HuH-7.5 (cell line): ENCODE measurements at places on chromosomes 1 and 21.

DNA sequence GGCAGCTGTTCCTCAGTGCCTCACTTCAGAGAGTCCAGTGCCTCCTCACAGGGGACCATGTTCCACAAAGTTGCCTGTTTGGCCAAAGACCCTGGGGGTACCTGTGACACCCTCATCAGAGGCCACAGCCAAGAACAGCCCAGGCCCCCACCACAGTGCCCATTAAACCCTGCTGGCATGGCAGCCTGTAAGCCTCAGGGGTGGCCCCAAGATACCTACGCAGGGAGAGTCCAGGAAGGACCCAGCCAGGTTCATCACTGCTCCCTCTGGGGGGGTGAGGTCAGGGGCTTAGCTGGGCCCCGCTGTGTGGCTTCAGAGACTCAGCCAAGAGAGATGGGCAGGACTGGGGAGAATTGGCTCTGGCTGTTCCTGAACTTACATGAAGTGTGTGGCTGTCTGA lies 19.1 kb upstream of the PRDM16 start:
- no peak for DNase-seq

DNA sequence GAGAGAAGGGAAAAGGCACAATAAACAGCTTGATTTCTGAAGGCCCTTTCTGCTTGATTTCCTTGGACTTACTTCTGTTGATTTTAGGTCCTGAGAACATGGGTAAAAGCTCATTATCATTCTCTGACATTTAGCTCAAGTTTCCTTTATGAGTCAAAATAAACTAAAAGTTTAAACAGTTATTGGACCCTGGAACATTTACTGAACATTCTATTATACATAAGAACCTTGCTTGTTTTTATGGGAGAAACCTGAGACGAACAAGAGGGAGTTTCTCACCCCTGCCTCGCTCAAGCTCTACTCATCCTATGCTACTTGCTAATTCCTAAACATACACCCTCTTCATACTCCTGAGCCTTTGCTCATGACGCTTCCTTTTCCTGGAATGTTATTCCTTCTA lies 538.3 kb upstream of the PKN2 start:
- DNase-seq, result no peak

DNA sequence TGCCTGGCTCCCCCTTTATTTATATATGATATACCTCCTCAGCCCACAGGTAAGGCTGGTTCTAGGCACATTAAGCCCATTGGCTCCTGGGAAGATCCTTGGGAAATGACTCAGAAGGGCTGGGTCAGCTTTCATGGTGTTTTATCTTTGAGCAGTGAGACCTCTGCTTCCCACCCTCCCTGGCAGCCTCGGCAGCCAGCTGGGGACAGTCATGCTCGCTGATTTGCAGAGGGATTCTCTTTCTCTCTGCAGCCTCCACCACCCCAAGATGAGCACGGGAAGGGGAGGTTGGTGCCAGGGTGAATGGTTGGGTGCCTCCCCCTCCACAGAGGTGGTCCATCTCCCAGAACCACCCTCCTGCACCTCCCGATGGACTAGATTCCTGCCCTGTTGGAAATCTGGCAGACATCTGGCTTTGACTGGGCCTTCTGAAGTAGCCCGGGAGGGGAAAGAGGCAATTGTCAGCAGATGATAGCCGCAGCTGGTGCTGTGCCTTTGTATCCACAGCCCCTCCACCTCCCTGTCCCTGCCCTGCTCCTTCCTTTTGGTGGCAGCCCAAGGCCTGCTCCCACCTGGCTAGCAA lies 24.6 kb downstream of the IER5 start:
- no peak for DNase-seq

- no peak for DNase-seq
Measured at GRCh38 chr1:92502247-92502646, 15.5 kb upstream of the GFI1 start.

DNA sequence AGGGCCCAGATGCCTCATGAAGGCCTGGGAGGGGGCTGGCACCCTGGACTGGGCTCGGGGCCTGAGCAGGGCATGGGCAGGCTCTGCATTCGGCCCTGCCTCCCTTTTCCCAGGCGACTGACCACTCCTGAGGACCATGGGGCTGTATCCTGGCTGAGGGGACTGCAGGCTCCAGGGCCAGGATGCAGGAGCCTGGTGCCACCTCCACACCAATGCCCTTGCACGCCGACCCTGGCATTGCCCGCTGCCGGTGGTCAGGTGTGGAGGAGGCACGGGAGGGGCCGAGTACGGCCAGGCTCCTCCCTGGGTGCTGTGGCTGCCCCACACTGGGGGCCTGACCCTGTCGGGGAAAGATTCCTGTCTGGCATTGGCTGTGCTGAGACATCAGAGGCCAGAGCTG lies 128.9 kb downstream of the SIK1 start:
- DNase-seq, result no peak

GRCh38 chr1:42924851-42925760 lies 33.6 kb downstream of the SLC2A1 start:
- no peak for DNase-seq

DNA sequence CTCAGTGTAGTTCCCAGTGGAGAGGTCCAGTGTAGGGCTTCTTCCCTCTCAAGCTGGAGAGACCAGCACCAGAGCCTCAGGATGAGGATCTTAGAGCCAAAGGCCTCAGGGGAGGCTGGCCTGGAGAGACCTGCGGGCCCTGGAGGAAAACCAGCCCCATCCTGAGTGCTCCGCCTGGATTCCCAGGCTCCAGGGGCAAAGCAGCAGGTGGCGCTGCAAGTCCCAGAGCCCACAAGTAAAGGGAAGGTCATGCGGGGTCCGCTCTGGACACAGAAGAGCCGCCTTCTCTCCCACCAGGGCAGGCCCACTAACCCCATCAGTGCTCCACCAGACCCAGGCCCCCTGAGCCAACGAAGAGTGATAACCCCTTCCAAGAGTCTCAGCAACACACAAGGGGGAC lies 22.7 kb downstream of the PGBD5 start:
- DNase-seq, result no peak

DNA sequence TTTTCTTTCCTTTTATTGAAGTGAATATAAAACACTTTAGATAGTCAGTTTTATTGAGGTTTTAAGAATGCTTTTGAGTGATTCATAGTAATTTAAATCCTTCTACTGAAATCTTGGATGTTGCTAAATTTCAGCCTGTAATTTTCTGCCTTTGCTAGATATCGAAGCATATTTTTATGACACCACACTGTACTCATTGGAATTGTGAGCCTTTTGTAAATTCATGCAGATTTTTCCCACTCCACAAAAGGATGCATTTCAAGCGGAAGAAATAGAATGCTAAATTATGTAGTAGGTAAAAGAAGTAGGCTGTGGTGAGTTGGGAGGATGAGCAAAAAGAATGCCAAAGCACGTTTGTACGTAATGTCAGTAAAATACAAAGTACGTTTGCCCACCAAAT lies 13.8 kb downstream of the SNX7 start:
- DNase-seq, result no peak

DNA sequence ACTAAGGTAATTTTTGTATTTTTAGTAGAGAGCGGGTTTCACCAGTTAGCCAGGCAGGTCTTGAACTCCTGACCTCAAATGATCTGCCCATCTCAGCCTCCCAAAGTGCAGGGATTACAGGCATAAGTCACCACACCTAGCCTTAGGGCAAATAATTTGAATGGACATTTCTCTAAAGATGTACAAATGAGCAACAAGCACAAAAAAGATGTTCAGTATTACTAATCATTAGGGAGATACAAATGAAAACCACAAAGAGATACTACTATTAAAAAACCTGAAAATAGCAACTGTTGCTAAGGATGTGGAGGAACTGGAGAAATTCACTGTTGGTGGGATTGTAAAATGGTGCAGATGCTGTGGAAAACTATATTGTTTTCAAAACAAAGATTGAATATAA lies 79.1 kb downstream of the GABPA start:
- no peak for DNase-seq

DNA sequence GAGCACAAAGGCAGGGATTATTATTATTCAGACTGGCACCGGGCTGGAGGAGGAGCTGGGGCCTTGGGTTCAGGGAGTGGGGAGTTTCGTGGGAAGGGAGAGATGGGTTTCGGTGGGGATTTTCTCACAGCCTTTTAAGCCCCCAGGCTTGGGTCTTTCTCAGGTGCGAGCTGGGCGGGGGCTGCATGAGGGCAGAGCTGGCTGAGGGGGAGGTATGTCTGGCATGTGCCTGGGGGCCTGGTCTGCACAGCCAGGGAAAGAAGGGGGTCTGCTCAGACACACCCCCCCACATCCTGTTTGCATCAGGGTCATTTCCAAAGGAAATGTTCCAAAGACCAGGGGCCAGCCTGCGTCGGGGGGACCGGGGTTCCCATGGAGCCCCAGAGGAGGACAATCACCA lies 21.6 kb downstream of the GRHL3 start:
- no peak for DNase-seq

GRCh38 chr1:183302452-183303322 lies 115.5 kb downstream of the NMNAT2 start:
- no peak for DNase-seq

DNA sequence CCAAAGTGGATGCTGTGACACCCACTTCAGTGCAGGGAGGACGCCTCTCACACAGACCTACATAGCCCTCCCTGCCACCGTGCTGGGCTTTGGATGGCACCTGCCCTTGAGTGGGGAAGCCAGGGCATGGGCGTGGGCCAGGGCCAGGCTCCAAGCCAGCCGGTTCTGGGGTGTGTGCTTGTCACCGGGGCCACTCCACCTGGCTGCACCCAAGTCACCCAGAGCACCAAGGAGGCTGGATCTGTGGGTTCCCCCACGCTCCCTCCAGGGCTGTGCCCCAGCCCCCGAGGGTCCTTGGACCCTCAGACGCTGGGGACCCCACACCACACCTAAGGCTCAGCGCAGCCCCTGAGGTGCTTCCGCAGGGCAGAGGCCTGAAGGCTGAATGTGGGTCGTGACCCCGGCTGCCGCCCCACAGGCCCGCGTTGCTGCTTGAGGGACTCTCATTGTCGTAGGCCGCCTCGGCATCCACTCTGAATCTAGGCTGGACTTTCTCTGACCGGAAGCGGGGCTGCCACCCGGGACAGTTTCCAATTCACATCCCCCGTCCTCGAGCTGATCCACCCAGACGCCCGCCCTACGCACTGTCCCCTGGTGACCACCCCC lies 1.5 kb downstream of the MXRA8 start:
- no peak for DNase-seq

- DNase-seq, result peak; percentile 81
Measured at GRCh38 chr1:19715334-19716203, 50.9 kb downstream of the HTR6 start.

DNA sequence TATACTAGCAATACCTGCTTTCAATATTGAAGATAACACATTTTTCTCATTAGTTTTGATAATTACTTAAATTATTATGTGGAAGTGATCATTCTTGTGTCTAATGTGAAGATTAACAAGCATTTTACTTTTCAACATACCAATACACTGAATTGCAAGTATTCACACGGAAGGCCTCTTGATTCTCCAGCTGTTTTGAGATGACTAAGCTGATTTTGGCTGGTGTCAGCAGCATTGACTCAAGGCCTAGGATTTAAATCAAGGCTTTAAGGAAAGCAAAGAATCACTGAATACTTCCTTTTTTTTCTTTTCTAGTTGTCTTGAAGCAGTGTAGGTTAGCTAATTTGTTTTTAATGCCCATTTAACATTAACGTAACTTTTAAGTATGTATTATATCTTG lies 373.7 kb downstream of the SRGAP2C start:
- DNase-seq, result no peak

GRCh38 chr1:31570906-31571305 lies 5.4 kb upstream of the TINAGL1 start:
- no peak for DNase-seq

DNA sequence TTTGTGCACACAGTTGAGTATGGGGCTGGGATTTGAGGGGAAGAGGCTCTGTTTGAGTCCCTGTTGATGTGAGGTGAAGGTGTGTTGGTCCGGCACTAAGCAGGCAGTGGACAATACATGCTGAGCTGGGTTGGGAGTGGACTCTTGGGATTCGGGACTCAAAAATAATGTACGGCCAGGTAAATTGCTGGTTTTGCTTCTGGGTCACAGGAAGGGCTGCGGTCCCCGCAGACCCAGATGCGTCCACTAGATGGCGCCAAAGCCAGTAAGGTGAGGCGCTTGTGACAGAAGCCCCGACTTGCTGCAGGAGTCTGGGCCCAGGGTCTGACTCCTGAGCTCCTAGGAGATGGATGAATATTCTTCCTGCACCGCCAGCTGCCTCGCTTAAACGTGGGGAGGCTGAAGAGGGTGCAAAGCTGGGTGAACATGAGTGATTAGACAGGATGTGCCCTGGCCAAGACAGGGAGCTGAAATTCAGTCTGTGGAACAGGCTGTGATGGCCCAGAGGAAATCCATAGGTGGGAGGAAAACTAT lies 61.4 kb downstream of the ACBD3 start:
- DNase-seq, result peak; percentile 93

DNA sequence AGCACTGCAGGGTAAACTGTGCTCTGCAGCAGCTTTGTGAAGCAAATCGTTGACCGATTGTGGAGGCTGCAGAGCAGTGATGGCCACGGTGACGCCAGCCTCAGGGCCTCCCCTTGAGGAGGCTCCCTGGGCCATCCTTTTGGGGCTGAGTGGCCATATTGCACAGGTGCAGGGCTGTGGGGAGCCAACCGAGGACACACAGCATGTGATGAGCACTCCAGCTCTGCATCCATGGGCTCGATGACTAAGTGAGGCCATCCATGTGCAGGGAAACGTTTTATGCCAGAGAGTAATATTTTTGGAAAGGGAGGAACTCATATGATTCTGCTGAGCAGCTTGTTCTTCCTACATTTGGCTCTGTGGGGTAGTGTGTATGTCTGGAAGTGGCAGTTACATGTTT lies 24.6 kb downstream of the KCNK1 start:
- DNase-seq, result no peak

- no peak for DNase-seq
Measured at GRCh38 chr1:59520827-59521418, 224.0 kb downstream of the FGGY start.

- no peak for DNase-seq
Measured at GRCh38 chr1:89573410-89573809, 48.8 kb downstream of the LRRC8B start.

DNA sequence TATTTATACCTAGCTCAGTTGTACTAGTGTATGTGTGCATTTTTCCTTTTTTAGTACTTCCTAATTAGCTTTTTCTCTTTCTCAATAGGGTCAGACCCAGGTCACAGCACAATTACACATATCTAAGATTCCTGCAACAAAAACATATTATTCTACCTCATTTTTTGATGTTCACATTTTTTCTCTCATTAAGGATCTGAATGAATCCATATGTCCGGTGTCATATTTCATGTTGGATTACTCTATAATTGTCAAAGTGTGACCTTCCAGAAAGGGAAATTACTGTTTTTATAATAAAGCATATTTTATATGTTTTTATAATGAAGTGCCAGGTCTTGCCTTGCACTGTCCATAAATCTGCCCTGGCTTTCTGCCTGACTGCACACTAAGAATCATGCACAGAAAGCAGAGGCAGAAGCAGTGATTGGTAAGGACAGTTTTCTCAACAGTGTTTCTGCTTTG lies 143.7 kb downstream of the KCNT2 start:
- DNase-seq, result no peak
